Neural cell (in vitro differentiated cells): ENCODE measurements at places on chromosomes 7 and 10. TPM values are rescaled to one million over a fixed set of nuclear protein-coding genes. Genes with fewer than 3 reads are reported as not detected.

The SRRM3 gene
- 34.9 and 36.3 TPM in 2 replicates for polyA plus RNA-seq

The MMP21 gene
- polyA plus RNA-seq: not detected in 2 replicates

The TMEM176A gene
- polyA plus RNA-seq: not detected in 2 replicates

The MNX1 gene
- not detected in 2 replicates for polyA plus RNA-seq

The LRRC61 gene
- polyA plus RNA-seq: 1.2 and 5.0 TPM in 2 replicates

The CCDC71L gene
- 37.2 and 38.3 TPM in 2 replicates for polyA plus RNA-seq

The RAPGEF5 gene
- polyA plus RNA-seq: 37.8 and 48.0 TPM in 2 replicates

The AKR1C2 gene
- polyA plus RNA-seq: 162 and 170 TPM in 2 replicates

The CABCOCO1 gene
- polyA plus RNA-seq: 0.31 TPM in 1 of 2 replicates, not detected in the other

The AGR2 gene
- polyA plus RNA-seq: not detected in 2 replicates

The JCAD gene
- 1.5 and 2.3 TPM in 2 replicates for polyA plus RNA-seq

The WDR11 gene
- 160 and 173 TPM in 2 replicates for polyA plus RNA-seq

The GIMAP1 gene
- not detected in 2 replicates for polyA plus RNA-seq

The GIMAP5 gene
- not detected in 2 replicates for polyA plus RNA-seq

The PTCD1 gene
- 4.0 and 5.7 TPM in 2 replicates for polyA plus RNA-seq

The SERPINE1 gene
- 0.12 TPM in 1 of 2 replicates, not detected in the other for polyA plus RNA-seq

The C7orf33 gene
- not detected in 2 replicates for polyA plus RNA-seq

The SUN3 gene
- not detected in 2 replicates for polyA plus RNA-seq

The STRIP2 gene
- polyA plus RNA-seq: 7.4 and 8.0 TPM in 2 replicates

The OR13A1 gene
- 0.11 and 0.32 TPM in 2 replicates for polyA plus RNA-seq

The PSD gene
- polyA plus RNA-seq: 68.8 and 84.3 TPM in 2 replicates

The NUTM2E gene
- 0.40 TPM in 1 of 2 replicates, not detected in the other for polyA plus RNA-seq
